ENCODE measurements at places on chromosomes 5 and 9. TPM values are rescaled to one million over a fixed set of nuclear protein-coding genes. Genes with fewer than 3 reads are reported as not detected.
A peak's percentile ranks its signal among the peaks of the same experiment; 100 is the strongest.

TSLP gene
- 0.81 TPM for total RNA-seq

ARSK gene
- 10.5 TPM for total RNA-seq

SLC28A3 gene
- total RNA-seq: not detected

EIF4EBP3 gene
- 16.2 TPM for total RNA-seq

DNLZ gene
- 24.2 TPM for total RNA-seq

WDR38 gene
- 0.33 TPM for total RNA-seq

- H3K4me3 ChIP-seq: no peak overlapping the region
- no peak overlapping the region for H3K27ac ChIP-seq
- H3K36me3 ChIP-seq: no peaks in the 10 kb centered on the region
- no peaks in the 10 kb centered on the region for H3K4me1 ChIP-seq
- DNase-seq: no peak
Observed at GRCh38 chr5:125175348-125176004, 429.0 kb upstream of the ZNF608 start.

DNA sequence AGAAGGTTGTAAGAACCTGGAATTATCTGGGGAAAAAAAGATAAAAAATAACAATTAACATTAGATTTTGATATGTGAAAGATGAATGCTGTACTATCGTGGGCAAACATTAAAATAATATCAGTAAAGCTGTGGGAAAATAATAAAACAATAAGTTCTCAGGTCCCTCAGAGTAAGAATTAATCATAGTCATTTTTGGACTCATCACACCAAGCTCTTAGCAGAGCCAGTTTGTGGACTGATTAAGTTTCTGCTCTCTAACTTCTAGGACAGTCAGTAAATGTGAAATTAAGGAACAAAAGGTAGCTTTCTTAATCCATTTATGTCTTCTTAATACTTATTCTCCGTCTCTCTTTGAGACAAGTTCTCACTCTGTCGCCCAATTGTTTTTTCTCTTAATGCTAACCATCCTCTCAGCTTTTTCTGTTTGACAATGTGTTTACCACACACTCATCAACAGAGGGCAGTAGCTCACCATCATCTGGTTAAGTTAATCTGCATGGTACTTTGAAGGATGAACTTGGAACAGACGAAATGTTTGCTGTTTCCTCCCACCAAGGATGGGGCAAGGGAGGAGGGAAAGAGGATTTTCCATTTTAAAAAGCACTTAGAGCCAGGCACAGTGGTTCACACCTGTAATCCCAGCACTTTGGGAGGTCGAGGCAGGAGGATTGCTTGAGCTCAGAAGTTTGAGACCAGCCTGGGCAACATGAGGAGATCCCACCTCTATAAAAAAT, 5.3 kb upstream of the ACO1 start:
- no peaks in the 10 kb centered on the region for H3K36me3 ChIP-seq
- H3K4me3 ChIP-seq: no peak overlapping the region
- no peaks in the 10 kb centered on the region for H3K4me1 ChIP-seq
- H3K27me3 ChIP-seq: no peaks in the 10 kb centered on the region
- no peak overlapping the region for H3K27ac ChIP-seq

DNA sequence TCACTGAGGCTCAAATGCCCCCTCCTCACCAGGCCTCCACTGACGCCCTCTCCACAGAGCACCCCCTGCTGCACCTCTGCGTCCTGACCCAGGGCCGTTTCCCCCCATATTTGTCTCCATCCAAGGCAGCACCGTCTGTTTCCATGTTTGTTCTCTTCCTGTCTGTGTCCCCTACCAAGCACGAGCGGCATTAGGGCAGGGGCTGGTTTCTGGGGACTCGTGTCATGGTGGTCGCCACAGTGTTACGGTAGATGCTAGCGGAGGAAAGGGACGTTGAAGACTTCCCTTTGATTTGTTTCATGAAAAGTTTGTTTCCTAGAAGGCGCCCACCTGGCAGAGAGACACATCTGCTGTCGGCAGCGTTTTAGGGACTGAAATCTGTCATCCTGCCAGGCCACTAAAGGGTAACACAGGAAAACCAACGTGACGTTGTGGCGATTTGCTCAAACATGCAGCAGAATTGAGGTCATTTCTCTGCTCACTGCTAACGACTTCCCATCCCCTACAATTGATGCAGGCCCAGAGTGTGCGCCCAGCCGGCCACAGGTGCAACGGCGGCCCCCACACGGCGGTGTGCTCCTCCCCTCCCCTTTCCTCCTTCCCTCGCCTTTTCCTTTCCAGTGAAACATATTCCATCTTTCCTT, 79.3 kb upstream of the IRX4 start:
- no peak overlapping the region for H3K4me3 ChIP-seq
- H3K27me3 ChIP-seq: no peaks in the 10 kb centered on the region
- no peaks in the 10 kb centered on the region for H3K4me1 ChIP-seq

DNA sequence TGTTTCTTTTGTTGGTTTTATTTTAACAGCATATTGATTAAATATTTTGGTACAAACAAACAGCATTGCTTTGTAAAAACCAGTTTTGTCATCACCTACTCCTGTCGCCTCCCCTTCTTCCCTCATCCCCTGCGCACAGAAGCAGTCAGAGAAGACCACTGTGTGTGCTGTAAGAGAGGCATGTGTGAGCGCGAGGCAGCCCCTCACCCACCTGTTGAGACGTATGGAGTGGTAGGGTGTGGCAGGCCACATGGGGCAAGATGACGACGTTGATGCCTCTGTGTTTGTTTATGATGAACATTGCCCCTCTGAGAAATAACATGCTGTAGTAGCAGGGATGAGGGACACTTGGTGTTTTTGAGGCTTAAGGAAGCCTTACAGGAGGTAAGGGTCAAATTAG, 71.3 kb downstream of the GPR21 start:
- H3K36me3 ChIP-seq: peaks cover 46% of the 10 kb centered on the region
- H3K27ac ChIP-seq: no peak overlapping the region
- H3K4me1 ChIP-seq: peaks cover 6% of the 10 kb centered on the region

- no peaks in the 10 kb centered on the region for H3K36me3 ChIP-seq
- H3K27me3 ChIP-seq: peaks cover 4% of the 10 kb centered on the region
- H3K4me1 ChIP-seq: peaks cover 7% of the 10 kb centered on the region
- DNase-seq: no peak
Observed at GRCh38 chr9:135302329-135303279, 177.0 kb upstream of the PPP1R26 start.

DNA sequence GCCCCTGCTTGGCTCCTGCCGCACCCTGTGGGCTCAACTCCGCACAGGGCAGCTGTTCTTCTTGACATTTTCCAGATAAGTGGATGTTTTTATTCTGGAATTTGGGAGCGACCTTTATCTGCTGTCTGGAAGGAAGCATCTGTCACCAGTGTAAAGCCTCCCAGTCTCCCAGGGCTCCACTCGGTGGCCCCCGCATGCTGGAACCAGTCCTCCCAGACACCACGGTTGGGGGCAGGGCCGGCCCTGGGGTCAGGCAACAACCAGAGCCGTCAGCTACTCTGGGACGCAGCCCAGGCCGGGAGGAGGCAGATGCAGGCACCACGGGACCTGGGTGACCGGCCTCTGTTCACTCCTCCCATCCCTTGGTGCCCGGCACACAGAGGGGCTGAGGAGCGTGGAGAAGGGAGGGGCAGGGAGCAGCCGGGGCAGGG, 92.8 kb upstream of the ADAMTS2 start:
- no peak overlapping the region for H3K4me3 ChIP-seq
- H3K4me1 ChIP-seq: no peaks in the 10 kb centered on the region
- no peaks in the 10 kb centered on the region for H3K36me3 ChIP-seq
- H3K27ac ChIP-seq: no peak overlapping the region
- no peak for DNase-seq

- no peaks in the 10 kb centered on the region for H3K27me3 ChIP-seq
- no peak overlapping the region for H3K27ac ChIP-seq
- no peaks in the 10 kb centered on the region for H3K4me1 ChIP-seq
- no peak for DNase-seq
- H3K36me3 ChIP-seq: no peaks in the 10 kb centered on the region
Observed at GRCh38 chr5:58107704-58108103, 352.2 kb downstream of the PLK2 start.

GRCh38 chr9:29220596-29221251, 1647.4 kb upstream of the C9orf72 start:
- no peak overlapping the region for H3K27ac ChIP-seq
- no peaks in the 10 kb centered on the region for H3K36me3 ChIP-seq
- H3K27me3 ChIP-seq: no peaks in the 10 kb centered on the region
- H3K4me3 ChIP-seq: no peak overlapping the region
- H3K4me1 ChIP-seq: no peaks in the 10 kb centered on the region

GRCh38 chr5:116084287-116084691, 536 bp upstream of the COMMD10 start:
- peak; percentile 47 for DNase-seq
- H3K27ac ChIP-seq: peak overlapping the region; percentile 89
- no peaks in the 10 kb centered on the region for H3K36me3 ChIP-seq
- no peaks in the 10 kb centered on the region for H3K27me3 ChIP-seq

- H3K27ac ChIP-seq: no peak overlapping the region
- no peaks in the 10 kb centered on the region for H3K27me3 ChIP-seq
- no peaks in the 10 kb centered on the region for H3K4me1 ChIP-seq
- no peak for DNase-seq
- no peaks in the 10 kb centered on the region for H3K36me3 ChIP-seq
Observed at GRCh38 chr9:133616643-133617405, 7.6 kb upstream of the FAM163B start.

- no peak for DNase-seq
- H3K27me3 ChIP-seq: no peaks in the 10 kb centered on the region
- no peaks in the 10 kb centered on the region for H3K36me3 ChIP-seq
- H3K4me1 ChIP-seq: no peaks in the 10 kb centered on the region
Observed at GRCh38 chr5:123454259-123454911, 31.2 kb upstream of the CEP120 start.

DNA sequence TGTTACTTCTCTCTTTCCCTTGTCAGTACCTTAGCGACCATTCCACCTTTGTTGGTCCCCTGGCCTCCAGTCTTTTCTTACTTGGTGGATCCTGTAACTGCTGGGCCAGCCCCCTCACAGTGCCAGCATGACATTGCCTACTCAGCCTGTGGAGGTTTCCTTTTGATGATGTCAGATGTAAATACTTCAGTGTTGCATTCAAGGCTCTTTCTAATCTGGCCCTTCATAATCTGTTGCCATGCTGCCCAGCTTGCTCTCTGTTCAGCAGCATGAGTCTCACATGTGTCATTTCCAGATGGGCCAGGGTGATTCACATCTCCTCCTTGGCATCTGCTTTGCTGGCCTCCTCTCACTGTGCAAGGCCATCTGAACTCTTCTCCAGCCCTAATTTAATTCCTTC, 57.1 kb downstream of the MAST4 start:
- no peak overlapping the region for H3K27ac ChIP-seq
- no peak for DNase-seq
- no peaks in the 10 kb centered on the region for H3K36me3 ChIP-seq
- H3K4me3 ChIP-seq: no peak overlapping the region

DNA sequence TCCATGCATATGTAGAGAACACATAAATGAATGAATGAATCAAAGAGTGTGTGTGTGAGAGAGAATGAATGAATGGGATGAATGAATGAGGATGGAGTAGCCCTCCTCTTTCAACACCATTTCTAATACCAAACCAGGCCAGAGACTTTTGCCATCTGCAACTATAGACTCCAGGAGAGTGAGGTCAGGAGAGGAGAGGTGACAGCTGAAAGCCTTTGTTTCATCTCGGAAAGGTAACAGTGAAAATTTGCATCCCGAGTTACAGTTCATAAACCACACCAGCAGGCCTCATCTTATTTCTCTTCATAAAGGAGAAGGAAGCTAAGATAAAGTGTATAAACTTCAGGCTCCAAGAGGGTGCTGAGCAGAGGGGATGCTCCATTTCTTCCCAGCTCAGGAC, 255.3 kb upstream of the KLF4 start:
- no peaks in the 10 kb centered on the region for H3K36me3 ChIP-seq
- no peak overlapping the region for H3K4me3 ChIP-seq
- H3K4me1 ChIP-seq: peaks cover 7% of the 10 kb centered on the region

- DNase-seq: peak; percentile 47
- H3K27ac ChIP-seq: peak overlapping the region; percentile 58
- peaks cover 12% of the 10 kb centered on the region for H3K4me1 ChIP-seq
- H3K27me3 ChIP-seq: no peaks in the 10 kb centered on the region
Observed at GRCh38 chr5:181204113-181204825, 727 bp downstream of the TRIM7 start.
